T-helper 9 cell (primary cell): ENCODE measurements at places on chromosomes 3 and 15.

DNA sequence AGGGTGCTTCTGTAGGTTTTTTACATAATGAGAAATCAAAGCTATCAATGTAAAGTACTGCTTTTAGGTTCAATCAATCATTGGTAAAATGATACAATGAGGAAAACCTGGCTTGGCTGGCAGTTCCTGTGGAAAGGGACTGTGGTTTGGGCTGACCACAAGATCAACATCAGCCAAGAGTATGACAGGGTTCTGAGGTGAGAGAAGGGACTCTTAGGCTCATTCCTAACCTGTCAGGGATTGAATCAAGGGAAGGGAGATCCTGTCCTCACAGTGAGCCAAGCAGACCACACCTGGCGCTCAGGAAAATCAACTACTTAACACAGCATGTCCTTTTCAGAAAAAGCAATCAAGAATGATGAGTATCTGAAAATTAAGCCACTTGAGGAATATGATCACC, 111.1 kb downstream of the MAGI1 start:
- no peak for DNase-seq

DNA sequence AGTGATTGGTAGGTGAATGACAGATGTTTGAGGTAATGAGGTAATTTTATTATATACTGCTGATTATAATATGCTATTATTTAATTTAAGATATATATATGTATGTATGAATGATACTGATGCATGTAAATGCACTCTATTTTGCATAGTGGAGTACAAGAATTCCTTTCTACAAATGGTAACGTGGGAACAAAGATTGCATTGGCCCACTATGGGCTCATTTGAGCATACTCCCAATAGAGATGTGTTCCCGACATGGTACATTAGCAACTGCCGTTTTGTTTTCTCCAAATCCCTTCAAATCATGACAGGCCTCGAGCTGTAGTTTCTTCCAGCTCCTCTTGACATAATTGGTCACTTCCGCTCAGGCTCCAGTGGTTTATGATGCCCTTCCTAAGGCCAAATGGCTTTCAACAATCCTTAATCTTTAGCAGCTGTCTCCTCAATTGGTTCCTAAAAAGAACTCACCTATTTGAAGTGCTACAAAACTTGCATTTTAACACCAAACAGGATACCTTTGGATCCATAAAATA, 266.1 kb downstream of the ADAMTSL3 start:
- no peak for DNase-seq

GRCh38 chr15:41417418-41418195, 712 bp downstream of the RTF1 start:
- peak; percentile 27 for DNase-seq

DNA sequence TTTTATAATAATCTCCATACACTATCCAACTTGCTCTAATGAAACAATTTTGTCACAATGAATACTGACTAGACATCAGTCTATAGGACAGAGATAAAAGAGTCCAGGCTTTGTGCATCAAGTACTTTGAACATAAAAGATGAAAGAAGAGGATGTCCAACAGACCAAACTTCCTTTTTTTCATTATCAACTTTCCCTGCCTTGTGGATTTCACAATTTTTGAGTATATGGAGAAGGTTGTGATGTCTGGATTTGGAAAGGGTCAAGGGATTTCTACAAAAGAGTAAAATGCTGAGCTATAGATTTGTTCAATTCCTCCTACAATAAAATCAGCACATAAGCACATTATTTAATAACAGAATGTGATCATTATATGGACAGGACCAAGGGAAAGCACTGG, 25.7 kb downstream of the CD47 start:
- DNase-seq = no peak

DNA sequence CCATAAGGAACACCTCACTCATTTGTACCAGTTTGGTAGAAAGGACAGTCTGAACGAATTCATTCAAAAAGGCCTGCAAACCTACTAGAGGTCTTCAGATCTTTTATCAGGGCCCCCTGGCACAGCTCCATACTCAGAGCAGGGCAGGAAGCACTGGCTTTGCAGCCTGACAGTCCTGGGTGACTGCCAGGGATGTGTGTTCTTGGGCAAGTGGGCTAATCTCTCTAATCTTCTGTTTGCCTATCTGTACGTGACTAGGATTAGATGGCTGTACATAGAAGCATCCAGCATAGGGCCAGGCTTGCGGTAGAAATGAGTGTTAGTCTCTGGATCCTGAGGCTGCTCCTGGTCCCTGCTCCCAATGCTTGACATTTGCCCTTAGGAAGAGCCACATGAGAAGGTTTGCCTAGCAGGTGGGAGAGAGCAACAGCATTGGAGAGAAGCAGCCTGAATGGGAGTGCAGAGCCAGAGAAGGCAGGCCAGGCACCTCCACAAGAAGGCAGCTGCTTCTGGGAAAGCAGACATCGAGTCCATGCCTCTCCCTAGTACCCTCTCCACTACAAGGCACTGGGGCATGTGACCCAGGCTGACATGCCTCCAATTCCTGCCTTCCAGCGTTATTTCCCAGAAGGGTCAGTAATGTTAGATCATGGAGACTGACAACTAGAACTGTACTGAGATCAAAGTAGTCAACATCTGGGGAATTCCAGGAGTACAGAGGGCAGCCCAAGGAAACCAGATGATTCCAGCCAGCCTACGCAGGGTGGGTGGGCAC, 1.0 kb upstream of the CXCR6 start:
- no peak for DNase-seq

DNA sequence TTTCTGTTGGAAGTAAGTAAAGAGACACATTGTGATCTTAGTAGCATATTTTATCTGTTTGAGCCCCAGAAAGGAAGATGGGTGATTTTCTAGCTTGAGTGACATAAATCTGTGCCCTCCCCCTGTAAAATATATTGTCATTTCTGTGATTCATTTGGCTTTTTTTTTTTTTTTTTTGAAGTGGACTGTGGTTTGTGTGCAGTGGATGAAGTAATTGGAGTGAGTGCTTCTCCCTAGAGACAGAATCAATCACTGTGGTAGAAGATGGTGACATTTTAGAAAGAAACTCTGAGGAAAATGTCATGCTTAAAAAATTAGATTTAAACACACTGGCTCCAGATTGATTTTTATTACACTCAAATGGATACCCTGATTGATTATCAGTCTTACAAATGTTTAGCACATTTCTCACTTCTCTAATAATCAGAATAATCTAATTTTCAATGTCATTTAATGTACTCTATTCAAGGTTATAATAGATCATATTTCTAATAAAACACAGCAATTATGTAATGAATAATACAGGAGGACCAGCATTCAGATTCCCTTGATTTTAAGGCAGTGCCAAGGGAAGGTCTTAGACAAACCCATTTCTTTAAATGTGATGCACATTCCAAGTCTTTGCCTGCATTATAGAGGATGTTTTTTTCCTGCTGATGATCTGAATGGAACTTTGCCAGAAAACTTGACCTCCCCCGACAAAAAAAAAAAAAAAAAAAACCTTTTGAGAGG, 116.6 kb downstream of the TOP2B start:
- no peak for DNase-seq
